Activated CD8-positive, alpha-beta T cell treated with anti-CD3 and anti-CD28 coated beads for 36 hours (primary cell): ENCODE measurements at places on chromosomes 7 and 10. TPM values are rescaled to one million over a fixed set of nuclear protein-coding genes. Genes with fewer than 3 reads are reported as not detected.

DNA sequence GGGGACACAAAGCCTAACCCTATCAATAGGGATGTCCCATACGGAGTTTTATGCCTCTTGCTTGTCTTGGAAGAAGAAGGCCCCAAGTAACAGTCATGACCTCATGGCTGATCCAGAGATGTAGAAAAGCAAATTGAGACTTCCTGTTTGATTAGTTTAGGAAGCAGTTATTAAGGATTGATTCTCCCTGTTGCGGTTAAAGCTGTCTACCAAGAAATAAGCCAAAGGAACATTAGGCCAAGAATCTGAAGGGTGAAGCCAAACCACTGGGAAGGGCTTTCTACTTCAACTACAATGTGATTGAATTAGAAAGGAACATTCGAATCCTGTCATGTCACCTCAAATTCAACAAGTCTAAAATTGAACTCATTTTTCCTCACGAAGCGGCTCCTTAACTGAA is 60.5 kb upstream of the AGBL3 start:
- H3K27me3 ChIP-seq = no peaks in the 10 kb centered on the region
- H3K4me1 ChIP-seq = no peaks in the 10 kb centered on the region
- H3K4me3 ChIP-seq = no peak overlapping the region
- no peak for DNase-seq
- no peak overlapping the region for H3K27ac ChIP-seq
- no peaks in the 10 kb centered on the region for H3K36me3 ChIP-seq

GRCh38 chr7:49433794-49434193 is 339.6 kb upstream of the VWC2 start:
- H3K4me1 ChIP-seq = no peaks in the 10 kb centered on the region
- no peak overlapping the region for H3K4me3 ChIP-seq
- H3K36me3 ChIP-seq = no peaks in the 10 kb centered on the region
- no peaks in the 10 kb centered on the region for H3K27me3 ChIP-seq
- H3K27ac ChIP-seq = no peak overlapping the region

Gene UPK3B
- not detected for total RNA-seq

DNA sequence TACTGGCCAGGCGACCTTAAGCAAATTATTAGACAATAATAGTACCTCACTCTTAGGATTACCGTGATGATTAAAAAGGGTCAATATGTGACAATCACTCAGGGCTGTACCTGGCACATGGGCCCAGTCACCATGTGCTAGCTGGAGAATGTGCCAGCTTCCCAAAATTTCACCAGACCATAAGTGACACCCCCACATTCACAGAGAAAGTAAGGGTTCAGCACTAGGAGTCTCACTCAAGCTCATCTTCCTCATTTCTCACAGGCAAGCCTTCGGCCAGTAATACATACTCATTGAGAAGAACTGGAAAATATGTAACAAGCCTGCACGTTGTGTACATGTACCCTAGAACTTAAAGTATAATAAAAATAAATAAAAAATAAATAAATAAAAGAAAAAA is 22.4 kb upstream of the C10orf71 start:
- H3K36me3 ChIP-seq = no peaks in the 10 kb centered on the region
- H3K4me1 ChIP-seq = peaks cover 15% of the 10 kb centered on the region
- DNase-seq = no peak
- no peaks in the 10 kb centered on the region for H3K27me3 ChIP-seq

GRCh38 chr10:74107391-74107790 is 43.2 kb downstream of the AP3M1 start:
- peaks cover 25% of the 10 kb centered on the region for H3K36me3 ChIP-seq
- no peaks in the 10 kb centered on the region for H3K4me1 ChIP-seq
- H3K27ac ChIP-seq = no peak overlapping the region
- no peak for DNase-seq
- H3K27me3 ChIP-seq = no peaks in the 10 kb centered on the region

DNA sequence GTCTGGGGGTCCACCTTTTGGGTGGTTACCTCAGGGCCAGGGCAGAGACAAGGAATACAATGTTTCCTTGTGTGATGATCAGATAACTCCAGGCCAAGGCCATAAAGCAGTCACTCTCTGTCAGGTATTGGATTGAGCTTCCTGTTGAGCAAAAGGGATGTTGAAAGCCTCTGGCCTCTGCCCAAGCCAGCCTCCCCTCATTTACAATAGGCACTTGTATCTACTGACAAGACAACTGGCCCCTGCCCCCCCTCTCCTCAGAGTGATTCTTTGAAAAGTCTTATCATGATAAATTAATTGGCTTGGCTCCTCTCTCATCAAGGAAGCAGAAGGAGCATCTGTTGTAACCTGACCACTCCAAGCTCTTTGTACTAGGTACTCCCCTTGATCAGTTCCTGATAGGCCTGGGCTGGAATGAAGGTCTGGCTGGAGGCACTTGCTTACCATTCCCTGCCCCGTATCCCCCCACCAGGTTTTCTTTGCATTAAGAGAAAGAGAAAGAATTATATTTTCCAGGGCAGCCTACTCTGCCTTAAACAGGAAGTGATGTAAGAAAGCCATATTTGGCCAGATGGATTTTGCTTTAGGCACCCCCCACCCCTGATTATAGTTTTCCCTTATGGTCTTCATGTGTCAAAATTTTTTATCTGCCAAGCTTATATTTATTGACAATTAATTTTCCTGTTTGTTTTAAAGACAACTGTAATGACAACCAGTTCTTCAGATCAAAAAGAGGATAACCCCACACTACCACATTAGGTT is 42.1 kb upstream of the HPS1 start:
- no peak overlapping the region for H3K4me3 ChIP-seq
- no peaks in the 10 kb centered on the region for H3K4me1 ChIP-seq
- peaks cover 4% of the 10 kb centered on the region for H3K27me3 ChIP-seq
- no peaks in the 10 kb centered on the region for H3K36me3 ChIP-seq

GRCh38 chr7:21580073-21580521 is 37.3 kb downstream of the DNAH11 start:
- no peaks in the 10 kb centered on the region for H3K36me3 ChIP-seq
- H3K4me3 ChIP-seq = no peak overlapping the region
- no peak overlapping the region for H3K27ac ChIP-seq
- no peaks in the 10 kb centered on the region for H3K27me3 ChIP-seq
- peaks cover 5% of the 10 kb centered on the region for H3K4me1 ChIP-seq
- no peak for DNase-seq
